ENCODE measurements at places on chromosomes 1 and 21.

DNA sequence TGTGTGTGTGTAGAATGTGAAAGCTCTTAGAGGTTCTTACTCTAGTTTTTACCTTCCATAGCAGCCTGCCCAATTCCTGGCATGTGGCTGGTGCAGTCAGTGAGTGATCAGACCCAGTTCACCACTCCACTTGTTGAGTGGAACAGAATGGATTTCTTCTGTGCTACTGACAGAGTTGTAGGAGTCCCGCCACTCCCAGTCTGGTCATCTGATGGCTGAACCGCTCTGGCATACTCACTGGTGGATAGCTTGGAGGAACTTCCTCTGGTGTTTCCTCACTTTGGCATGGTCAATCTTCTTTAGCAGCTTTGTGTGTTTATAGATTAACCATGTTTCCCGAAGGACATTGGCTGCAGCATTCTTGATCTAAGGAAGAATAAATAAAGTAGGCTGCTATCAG lies 106.7 kb upstream of the ADAR start:
- no peak for DNase-seq

GRCh38 chr1:36023098-36023769 lies 60.7 kb upstream of the TEKT2 start:
- no peak for DNase-seq

DNA sequence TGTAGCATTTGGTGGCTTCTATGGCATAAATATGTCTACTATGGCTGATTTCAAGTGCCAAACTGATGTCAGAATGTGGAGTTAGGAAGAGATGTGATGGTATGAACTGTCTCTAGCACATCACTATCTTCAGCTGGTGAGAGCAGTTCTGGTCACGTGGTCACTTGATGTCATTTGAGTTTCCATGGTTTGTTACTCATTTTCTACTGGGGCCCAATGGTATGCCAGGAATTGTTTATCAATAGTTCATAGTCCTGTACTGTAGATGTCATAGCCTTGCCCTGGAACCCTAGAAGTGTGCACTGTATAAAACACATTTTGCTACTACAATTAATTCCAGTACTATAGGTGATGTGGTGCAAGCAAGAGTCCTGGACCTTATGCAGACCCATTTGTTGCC lies 153.7 kb downstream of the PDE4B start:
- DNase-seq, result no peak

DNA sequence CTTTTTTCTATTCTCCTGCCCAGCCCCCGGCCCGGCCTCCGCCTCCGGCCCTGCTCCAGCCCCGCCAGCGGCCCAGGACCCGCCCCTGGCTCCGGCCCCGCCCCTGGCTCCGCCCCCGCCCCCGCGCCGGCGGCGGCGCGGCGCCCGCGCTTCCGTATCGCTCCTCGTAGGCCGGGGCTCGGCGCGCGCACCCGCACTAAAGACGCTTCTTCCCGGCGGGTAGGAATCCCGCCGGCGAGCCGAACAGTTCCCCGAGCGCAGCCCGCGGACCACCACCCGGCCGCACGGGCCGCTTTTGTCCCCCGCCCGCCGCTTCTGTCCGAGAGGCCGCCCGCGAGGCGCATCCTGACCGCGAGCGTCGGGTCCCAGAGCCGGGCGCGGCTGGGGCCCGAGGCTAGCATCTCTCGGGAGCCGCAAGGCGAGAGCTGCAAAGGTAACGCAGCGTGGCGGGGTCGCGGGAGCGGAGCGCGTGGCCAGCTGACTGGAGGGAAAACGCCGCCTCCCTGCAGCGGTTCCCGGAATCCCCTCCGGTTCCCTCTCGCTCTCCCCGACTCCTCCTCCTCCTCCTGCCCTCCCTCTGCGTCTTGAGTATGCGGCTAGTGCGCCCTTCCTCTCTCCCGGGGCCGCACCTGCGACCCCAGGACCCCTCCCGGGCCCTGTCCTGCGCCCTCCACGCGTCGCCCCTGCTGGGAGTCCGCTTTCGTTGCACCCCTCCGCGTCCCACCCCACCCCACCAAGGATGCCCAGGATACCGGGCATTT lies at the start of gene IFNAR2:
Gene IFNAR2, plus strand, starts transcription at position 155 of the 761 bp plus-strand sequence. CDS start 11,985 bp downstream, outside the sequence.
- peak; percentile 84 for DNase-seq

DNA sequence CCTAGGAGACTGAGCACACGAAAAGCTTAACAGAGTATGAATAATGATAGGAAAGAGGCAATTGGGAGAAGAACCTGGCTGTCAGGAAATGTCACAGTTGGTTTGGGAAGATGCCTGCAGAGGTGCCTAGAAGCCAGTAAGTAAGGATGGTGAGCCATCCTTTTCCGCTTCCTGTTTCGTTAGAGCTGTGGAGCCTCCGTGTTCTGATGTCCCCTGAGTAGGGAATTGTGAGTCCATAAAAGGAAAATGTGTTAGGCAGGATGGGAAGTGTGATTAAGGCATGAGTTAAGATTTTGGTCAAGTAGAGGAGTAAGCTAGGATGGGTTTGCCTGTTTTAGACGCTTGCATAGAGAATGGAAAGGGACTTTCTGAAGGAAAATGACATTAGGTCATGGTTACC lies 9.0 kb downstream of the CLIC4 start:
- no peak for DNase-seq

DNA sequence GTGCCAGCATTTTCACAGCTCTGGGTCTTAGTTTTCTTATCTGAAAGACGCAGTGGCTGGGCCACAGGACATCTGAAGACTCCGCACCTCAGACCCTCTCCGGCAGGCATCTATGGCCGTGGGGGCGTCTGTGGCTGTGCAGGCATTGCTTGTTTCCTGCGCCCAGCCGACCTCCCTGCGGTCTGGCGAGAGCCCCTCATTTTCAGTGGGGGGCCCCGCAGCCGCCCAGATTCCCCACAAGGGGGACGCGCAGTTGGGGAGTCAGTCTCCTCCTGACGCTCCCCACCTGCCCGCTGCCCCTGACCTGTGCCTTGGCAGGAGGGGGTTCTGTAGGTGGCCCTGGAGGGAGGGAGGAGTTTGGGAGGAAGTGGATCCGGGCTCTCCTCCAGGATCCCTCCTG lies 3.5 kb upstream of the TFF1 start:
- no peak for DNase-seq

DNA sequence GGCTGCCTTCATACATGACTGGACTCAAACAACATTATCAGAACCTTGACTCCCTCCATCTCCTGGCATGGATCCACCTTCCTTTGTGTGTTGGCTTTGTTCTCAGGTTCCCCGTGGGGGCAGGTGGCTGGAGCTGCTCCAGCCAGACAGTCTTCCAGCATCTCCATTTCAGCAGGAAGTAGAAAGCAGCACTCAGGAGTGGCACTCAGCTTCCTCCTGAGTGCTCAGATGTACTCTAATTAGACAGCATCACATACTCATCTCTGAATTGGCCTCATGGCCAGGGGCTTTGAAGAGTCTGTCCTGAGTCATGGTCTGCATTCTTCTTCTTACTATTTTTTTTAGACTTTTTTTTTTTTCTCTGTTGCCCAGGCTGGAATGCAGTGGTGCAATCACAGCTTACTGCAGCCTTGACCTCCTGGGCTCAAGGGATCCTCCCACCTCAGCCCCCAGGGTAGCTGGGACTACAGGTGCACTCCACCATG lies 27.9 kb downstream of the OVAAL start:
- no peak for DNase-seq

- no peak for DNase-seq
Observed at GRCh38 chr1:68206848-68207689, 25.3 kb downstream of the WLS start.

GRCh38 chr1:231184891-231185290 lies 23.0 kb downstream of the TRIM67 start:
- no peak for DNase-seq

DNA sequence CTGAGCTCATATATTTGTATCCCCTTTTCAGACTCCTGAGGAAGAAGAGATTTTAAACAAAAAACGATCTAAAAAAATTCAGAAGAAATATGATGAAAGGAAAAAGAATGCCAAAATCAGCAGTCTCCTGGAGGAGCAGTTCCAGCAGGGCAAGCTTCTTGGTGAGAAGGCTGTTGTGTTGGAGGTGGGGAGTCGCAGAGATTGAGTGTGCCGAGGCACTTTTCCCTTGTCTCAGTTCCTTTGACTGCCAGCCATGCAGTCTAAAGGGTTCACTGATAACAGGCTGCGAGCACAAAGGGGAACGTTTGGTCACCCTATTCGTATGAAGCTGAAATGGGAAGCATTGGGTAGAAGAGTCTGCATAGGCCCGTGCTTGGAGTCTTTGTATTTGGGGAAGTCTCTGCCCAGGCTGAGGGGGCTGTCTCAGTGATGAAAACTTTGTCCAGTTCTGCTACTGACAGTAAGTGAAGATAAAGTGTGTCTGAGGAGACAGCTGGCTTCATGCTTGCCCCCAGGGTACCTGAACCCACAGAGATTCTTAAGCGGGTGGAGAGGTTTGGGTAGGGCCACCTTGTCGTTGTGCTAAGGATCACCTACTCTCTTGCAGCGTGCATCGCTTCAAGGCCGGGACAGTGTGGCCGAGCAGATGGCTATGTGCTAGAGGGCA lies 2.8 kb downstream of the RPS8 start:
- DNase-seq, result no peak

GRCh38 chr1:84774669-84775534 lies 84.6 kb upstream of the SSX2IP start:
- DNase-seq, result no peak

DNA sequence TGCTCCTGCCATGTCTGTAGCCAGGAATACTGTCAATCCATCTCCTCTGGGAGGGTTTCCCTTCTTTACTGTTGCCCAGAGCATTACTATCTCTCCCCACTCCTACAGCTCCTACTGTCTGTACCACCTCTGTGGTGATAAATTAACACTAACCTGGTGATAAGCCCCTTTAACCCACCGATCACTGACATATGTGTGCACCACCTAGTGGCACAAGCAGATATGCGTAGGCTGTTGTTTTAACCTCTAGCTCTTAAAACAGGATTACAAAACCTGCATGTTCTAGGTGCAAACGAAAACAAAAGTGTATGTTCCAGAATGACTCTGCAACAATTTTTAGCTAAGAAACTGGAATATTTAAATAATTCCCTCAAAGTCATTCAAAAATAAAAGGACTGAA lies 93.9 kb upstream of the BEND5 start:
- no peak for DNase-seq

- DNase-seq, result no peak
Observed at GRCh38 chr1:12121212-12122003, 45.4 kb upstream of the TNFRSF1B start.

- DNase-seq, result peak; percentile 50
Observed at GRCh38 chr1:22788254-22788661, 77.6 kb downstream of the EPHB2 start.

- DNase-seq, result no peak
Observed at GRCh38 chr1:33874636-33875035, 10.8 kb downstream of the HMGB4 start.

- no peak for DNase-seq
Observed at GRCh38 chr21:42527489-42528158, 14.0 kb downstream of the SLC37A1 start.

- DNase-seq, result no peak
Observed at GRCh38 chr1:231581859-231582258, 44.7 kb upstream of the DISC1 start.

GRCh38 chr1:35049116-35049515 lies 17.4 kb upstream of the ZMYM6 start:
- DNase-seq, result no peak

DNA sequence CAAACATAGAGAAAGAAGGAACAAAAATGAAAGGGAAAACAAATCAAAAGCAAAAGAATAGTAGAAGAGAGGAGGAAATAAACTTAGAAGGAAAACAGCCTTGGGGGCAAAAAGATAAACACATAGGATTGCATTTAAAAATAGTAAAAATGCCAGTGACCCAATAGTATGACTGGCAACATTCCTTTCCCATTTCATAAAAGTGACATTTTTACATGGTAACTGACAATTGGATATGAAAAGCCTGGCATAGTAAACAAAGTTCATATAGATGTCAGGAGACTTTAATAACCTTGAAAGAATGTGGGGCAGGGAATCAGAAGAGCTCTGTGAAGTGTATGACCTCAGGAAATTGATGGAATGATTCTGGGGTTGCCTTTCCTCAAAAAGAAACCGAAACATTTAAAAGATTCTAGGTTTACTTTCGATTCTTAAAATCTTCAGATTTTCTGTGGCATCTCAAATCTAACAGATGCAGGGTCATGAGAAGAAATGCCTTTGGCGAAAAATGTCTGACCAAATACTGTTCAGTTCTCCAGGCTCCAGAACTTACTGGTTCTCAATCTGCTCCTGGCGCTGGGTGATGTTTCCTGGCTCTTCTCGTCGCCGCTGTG lies 33.7 kb downstream of the SPTA1 start:
- DNase-seq, result no peak
